OCI-LY7 (cell line): ENCODE measurements at places on chromosomes 4 and X.

DNA sequence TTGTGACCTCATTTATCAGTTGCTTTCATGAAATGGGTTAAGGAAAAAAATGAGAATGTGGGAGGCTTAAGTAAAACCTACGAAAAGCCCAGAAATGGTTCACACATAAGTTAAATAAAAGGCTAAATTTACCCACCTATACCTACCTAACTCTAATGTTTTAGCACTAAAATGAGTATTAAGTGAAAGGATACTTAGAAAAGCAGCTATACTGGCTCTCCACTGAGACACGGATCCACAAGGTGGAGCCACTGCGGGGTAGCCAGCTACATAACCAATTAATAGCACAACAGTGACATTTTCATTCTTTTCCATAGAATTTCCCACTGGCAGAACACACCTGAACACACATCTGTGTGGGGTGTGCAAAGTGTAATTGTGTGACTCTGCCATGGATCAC lies 101.9 kb downstream of the MAML3 start:
- DNase-seq, result peak; percentile 29

- no peak for DNase-seq
Observed at GRCh38 chr4:113442826-113443225, 318.7 kb downstream of the CAMK2D start.

DNA sequence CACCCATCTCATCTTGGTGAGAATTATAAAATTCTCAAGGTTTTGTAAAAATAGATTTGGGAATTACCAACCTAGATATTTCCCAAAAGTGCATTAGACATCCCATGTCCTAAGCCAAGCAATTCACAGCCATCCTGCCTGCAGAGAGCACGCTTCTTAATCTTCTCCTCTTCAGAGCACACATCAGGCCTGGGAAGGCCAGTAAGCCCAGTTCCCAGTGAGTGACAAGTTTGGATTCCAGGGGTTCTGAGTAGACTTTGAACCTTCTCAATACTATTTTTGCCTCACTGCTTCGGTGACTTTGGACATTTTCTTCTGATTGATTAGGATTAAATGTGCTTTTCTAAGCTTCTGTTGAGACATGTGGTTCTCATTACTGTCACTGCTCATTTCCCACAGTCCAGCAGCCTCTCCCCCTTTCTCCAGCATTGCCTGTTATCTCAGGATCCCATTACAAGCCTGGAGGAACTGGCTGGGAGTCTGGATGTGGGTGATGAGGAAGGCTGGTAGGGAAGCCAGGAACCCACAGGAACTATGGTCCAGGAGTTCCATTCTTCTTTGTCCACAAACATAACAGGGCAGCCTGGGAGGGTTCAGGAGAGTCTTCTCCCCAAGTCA lies 56.4 kb upstream of the TMEM150C start:
- no peak for DNase-seq

DNA sequence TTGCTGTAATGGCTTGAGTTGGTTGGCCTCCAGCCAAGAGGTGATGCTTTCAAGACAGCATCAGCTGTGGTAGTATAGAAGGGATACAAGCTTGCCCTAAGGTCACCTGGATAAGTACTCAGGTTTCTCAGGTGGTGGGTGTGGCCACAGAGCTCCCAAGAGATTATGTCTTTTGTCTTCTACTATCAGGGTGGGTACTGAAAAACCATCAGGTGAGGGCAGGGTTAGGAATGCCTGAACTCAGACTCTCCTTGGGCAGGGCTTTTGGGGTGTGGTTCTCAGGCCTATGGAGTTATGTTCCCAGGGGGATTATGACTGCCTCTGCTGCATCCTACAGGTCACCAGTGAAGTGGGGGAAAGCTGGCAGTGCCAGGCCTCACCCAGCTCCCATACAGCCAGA lies 654.6 kb upstream of the GALNT7 start:
- no peak for DNase-seq

DNA sequence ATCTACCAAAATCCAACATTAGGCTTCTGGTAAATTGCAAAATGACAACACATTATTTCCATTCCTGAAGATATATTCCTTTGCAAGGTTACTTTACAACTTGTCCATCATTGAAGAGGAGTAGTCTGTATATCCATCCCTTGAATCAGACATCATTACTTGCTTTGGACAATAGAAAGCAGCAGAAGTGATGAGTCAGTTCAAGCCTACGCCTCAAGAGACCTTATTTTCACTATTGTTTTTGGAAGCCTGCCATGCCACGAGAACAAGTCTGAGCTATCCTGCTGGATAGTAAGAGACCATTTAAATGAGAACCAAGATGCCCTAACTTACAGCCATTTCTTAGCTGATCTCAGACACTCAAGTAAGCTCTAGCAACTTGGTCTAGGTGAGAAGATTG lies 246.0 kb upstream of the HHIP start:
- DNase-seq, result no peak

GRCh38 chr4:88028946-88029345 lies 21.5 kb downstream of the PKD2 start:
- DNase-seq, result no peak
